ENCODE measurements at places on chromosomes 4 and X.

DNA sequence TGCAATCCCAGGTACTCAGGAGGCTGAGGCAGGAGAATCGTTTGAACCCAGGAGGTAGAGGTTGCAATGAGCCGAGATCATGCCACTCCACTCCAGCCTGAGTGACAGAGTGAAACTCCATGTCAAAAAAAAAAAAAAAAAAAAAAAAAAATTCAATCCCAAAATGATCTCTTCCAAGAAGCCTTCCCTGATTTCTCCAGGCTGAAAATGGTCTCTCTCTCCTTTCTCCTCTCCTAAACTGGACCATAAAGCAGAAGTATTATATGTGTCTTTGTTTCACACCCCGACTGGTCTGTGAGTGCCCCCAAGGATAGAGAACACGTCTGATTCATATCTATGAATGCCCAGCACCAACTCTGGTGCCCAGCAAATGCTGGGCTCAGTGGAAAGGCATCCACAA lies 17.3 kb upstream of the KDM5C start:
- no peak for DNase-seq

- no peak for DNase-seq
Observed at GRCh38 chr4:123706973-123707372, 310.4 kb downstream of the SPRY1 start.

- DNase-seq: no peak
Observed at GRCh38 chrX:130032552-130032951, 50.1 kb downstream of the BCORL1 start.

GRCh38 chr4:107404591-107405300 lies 315.3 kb downstream of the PAPSS1 start:
- DNase-seq: no peak

DNA sequence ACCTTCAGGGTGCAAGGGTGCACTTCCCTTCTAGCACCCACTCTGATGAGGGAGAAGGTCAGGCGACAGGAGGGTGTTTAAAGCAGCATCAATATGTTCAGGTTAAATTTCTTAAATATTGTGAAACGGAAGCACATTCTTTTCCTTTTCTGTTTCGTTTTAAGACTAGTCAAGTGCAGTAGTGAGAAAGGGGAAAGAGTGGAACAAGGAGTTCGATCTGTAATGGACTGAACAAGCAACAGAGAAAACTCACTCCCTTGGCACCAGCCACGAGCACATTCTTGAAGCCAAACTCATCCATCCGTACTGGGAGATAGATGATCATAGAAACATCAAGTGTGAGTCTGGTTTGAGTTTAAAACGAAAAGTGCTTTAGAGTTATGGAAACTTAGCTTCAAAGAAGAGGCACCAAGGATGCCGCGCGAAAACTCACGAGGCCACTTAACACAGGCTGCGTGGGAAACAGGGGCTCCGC lies 815 bp downstream of the FAM53A start:
- DNase-seq: no peak
